ENCODE measurements at places on chromosomes 12 and 14. TPM values are rescaled to one million over a fixed set of nuclear protein-coding genes. Genes with fewer than 3 reads are reported as not detected.

Gene CLEC4A
- under 0.01 TPM for total RNA-seq

Gene TMEM132D
- not detected for total RNA-seq

Gene TAS2R13
- under 0.01 TPM for total RNA-seq

Gene ARHGAP9
- total RNA-seq, result not detected

Gene AMDHD1
- not detected for total RNA-seq

Gene OAS2
- total RNA-seq, result 11.1 TPM

Gene SPTB
- not detected for total RNA-seq

Gene SMCO2
- total RNA-seq, result 4.1 TPM

All from nasal cavity respiratory epithelium epithelial cell of viscerocranial mucosa (primary cell).